ENCODE measurements at places on chromosomes 6 and 20.

DNA sequence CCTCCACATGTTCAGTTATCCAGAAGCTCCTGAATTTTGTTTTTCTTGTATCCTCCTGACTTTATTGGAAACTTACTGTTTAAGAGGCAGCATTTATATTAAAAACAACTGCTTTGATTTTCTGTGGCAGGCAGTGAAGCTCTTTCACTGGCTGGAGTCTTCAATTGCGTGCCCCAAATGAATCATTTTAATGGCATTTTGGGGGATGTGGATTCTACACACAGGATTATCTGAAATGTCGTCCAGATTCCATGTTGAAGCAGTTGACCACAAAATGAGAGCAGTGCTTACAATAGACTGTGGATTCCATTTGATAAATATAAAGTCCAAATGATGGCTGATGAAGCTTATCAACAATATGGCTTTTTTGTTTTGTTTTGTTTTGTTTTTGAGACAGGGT, 41.0 kb upstream of the HIVEP1 start:
- no peak for DNase-seq

DNA sequence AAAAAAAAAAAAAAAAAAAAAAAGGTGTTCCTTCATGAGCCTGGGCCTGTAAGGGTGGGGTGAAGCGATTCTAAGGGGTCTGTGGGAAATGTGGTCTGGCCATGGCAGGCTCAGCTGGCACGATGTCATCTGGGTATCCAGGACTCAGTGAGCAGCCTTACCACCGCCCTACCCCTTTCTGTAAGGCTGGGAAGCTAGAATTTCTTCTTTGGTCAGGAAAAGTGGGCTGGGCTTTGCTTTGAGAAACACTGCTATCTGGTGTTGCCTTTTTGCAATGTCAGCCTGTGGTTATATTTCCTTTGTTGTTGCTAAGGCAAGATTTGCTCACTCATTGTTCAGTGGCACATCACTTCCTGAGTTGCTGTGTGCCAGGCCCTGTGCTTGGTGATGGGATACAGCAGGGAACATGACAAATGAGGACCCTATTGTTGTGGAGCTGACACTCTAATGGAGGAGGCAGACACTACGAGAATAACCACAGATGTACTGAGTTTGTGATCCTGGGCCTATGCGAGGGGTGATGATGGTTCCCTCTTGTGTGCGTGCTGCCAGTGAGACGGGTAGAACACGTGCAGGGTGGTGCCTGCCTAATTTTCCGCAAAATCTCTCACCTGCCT, 45.9 kb upstream of the ZNFX1 start:
- no peak for DNase-seq

GRCh38 chr20:16293590-16293989, 279.7 kb downstream of the KIF16B start:
- no peak for DNase-seq

DNA sequence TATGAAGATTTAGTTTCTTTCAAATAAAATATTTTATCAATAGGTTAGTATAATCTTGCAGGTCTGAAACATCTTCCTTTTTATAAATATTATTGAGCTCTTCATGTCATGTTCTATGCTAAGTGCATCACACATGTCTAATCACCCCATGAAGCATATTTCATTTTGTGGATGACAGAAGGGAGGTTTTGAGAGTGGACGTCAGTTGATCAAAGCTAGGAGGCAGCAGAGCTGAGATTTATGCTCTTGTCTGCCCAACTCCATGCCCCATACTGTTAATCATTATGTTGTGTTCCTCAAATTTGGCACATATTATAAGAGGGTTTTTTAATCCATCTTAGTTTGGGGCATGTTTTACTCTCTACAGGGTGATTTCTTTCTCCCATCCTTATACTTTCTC, 22.7 kb downstream of the DSE start:
- DNase-seq, result no peak

DNA sequence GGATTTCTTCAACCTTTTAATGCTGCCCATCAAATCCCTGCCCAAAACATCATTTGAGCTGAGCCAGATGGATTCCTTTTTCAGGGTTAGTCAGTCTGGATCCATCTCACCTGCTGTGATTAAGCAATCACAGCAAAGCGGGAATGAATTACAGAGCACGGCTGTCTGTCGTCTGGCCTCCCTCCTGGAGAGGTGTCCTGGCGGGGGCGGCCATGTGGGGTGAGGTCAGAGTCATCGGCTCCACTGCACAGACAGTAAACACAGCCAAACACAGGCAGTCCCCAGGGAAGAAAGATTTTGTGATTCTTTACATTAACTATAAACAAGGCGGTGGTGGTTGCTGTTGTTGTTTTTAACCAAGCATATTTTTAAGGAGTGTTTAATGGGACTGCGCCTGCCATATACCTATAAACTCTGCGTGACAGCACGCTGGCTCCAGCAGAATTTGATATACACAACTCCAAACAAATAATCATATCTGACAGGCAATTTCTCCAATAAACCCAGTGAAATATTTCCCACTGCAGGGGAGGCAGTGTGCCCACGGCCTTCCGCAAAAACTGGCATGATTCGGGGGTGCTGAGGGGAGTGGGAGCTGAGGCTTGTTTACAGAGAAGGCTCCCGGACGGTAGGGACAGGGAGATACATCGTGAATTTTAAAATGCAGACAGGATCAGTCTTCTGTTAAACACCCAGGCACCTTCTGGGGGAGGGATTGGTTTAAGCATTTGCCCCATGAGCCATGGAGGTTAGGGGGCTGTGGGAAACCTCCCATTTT, 232.0 kb upstream of the PMEPA1 start:
- no peak for DNase-seq

GRCh38 chr6:139409026-139409425, 34.6 kb upstream of the CITED2 start:
- DNase-seq, result no peak

- no peak for DNase-seq
Measured at GRCh38 chr6:16148498-16148897, 19.6 kb downstream of the MYLIP start.

DNA sequence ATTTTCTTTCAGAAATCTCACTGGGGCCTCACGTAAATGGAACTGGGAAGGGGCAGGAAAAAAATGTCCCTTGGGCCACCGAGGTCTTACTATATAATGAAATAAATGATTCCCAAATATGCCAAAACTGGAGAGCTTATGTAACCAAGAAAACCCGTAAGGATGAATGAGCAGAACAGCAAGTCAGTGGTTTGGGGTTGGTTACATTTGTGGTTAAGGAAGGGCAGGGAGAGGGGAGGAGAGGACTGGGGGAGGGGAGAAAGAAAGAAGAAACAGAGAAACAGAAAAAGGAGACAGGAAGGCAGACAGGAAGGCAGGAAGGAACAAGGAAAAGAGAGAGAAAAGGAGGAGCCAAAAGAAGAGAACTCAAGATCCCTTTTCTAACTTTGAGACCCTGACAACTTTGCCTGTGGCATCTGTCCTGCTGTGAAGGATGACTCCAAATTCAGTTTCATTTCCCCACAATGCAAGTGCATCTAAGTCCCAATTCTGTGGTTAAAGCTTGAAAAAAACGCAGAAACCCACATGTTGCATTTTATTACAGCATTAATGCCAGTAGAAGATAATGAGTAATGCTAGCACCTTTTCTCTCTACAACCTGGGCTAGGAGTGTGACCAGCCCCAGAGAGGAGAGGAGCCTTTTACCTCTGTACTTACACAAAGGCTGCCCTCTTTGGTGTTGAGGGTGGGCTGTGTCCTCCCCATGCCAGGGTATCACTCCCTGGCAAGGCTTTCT, 10.8 kb upstream of the ARMC2 start:
- no peak for DNase-seq

DNA sequence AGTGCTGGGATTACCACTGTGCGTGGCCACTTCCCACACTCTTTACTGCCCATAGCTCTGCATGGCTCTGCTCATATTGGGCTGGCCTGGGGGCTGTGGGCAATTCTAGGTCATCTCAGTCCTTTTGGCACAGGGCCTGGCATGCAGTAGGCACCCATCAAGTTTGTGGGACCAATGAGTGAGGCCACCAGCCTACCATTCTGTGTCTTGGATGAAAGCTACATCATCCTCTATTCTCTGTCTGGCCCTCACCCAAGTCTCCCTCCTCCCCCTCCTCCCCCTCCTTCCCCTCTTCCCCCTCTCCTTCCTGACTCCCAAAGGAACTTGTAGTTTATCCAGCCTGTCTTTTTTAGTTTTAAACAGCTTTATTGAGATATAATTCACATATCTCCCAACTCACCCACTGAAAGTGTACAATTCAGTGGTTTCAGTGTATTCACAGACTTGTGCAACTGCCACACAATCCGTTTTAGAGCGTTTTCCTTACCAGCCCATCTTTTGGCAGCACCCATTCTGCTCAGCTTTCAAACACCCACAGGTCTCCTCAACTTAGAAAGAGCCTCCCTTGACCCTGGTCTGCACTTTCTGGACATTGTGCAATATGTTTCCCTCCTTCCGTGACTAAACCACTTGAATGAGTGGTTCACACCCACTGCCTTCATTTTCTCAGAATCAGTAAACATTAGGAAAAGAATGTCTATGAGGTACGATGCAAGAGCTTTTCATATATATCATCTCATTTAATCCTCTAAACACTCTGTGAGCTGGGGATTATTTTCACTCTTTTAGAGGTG, 21.5 kb upstream of the MRPS18A start:
- DNase-seq, result no peak

DNA sequence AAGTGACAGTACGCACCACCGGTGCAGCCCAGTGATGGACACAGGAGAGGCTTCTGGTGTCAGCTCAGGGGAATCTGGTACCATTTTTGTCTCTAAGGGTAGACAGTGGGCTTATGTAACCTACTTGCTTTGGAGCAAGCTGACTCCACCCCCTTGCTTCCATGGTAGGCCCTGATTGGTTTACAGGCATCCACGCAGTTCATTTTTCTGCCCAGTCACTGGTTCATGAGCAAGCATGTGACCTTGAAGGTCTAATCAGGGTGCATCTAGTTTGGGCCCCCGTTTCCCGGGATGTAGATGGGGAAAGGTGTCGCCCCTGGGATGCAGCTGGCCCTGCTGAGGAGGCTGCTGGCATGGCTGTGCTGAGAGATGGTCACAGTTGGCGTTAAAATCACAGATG, 244.8 kb upstream of the KCNG1 start:
- DNase-seq, result no peak

DNA sequence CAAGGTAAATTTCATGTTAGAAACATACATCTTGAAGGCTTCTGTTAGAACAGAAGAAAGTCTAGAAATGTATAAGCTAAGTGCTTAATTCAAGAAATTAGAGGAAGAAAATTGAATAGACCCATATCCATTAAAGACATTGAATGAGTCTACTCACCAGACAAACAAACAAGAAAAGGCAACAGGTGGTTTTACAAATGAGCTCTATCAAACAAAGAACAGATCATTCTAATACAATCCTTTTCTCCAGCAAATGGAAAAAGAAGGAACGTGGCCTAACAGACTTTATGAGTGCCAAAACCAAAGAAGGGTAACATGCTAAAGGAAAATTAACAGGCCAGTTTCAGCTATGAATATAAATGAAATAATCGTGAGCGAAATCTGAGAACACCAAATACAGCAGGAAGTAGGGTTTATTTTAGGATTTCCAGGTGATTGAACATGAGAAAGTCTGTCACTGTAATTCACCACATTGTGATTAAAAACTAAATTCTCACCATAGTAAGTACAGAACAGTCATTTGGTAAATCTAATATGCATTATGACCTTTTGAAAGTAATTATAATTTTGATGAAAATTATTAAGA, 22.6 kb downstream of the MTHFD1L start:
- no peak for DNase-seq

DNA sequence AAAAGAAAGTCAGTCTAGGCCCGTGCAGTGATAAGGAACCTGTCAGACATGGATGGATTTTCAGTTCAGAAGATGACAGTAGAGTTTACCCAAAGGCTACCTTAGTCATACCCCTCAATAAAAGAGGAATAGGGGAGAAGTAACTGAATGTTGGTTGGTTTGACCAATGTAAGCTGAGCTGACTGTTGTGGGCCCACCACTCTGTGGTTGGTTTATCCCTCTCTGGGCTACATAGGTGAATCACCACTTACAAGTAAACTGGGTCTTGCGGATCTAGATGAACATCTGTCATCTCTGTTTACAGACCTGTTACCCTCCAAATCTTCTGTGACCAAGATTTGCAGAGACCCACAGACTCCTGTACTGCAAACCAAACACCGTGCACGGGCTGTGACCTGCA, 37.2 kb upstream of the MYLK2 start:
- DNase-seq, result no peak

DNA sequence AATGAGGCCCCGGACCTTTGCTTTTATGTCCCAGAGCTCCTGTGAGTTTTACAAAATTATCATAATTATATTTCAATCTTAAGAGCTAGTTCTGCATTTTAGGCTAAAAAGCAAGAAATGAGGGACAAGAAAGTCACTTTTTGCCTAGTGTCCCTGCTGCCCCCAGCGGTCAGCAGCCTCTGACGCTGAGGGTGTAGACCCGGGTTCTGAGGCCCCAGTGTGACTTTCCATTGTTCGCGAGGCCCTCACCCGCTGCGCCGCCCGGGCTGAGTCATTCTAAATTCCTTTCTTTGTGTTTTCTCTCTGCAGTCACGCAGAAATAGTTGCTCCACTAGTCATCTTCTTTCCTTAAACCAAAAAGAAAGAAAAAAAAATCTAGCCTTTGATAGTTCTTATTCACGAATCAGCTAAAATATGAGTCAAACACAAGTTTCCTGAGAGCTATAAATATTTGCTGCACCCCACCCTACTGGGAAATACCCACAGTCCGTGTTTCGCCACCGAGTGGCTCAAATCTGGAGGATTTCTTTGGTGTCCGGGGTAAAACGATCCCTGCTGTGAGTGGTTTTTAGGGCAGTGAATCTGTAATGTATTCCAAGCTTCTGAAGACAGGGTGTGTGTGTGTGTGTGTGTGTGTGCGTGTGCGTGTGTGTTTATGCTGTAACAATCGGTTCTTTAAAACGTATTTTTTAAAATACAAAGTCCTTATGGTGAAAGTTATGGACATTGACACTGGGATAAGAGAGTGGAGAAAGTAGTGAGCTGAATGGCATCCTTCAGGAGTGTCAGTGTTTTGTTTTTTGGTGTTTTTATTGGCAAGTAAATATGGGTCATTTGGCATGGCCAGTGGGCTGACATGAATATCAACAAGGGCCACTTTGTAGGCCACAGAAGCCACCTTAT, 59.7 kb upstream of the EEF1A1 start:
- DNase-seq, result no peak

- no peak for DNase-seq
Measured at GRCh38 chr6:6870921-6871320, 236.8 kb upstream of the RREB1 start.

GRCh38 chr20:34938466-34939163, 17.0 kb downstream of the GSS start:
- DNase-seq, result peak; percentile 8

DNA sequence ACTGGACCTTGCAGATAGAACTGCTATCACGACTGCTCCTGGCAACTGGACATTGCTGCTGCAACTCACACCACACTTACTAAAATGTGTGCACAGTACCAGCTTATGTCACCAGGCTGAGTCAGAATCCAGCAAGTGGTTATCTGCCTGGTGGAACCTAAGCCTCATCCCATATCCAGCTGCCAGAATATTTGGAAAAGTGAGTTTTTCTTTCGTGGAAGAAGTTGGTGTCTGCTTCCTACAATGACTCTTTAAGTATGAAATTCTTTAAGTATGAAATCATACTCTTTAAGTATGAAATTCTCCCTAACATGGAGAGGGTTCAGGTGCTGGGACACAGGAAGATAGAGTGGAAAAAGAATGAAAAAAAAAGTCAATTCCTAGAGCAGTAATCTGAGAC, 16.4 kb upstream of the POLR1H start:
- DNase-seq, result no peak
